ENCODE measurements at places on chromosomes 7 and 10.

GRCh38 chr10:128727114-128727513 is 600.9 kb upstream of the MKI67 start:
- DNase-seq, result no peak

- no peak for DNase-seq
Measured at GRCh38 chr7:22025075-22025474, 79.4 kb upstream of the CDCA7L start.

DNA sequence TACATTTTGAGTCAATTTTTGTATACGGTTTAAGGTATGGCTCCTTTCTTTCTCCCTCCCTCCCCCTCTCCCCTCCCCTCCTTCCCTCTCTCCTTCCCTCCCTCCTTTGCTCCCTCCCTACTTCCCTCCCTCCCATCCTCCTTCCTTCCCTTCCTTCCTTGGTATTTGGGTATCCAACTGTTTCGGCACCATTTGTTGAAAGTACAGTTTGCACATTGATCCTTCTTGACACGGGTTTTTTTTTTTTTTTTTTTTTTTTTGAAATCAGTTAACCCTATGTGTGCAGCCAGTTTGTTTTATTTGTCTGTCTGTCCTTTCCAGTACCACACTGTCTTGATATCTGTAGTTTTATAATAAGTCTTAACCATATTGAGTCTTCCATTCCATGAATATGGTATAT is 39.9 kb upstream of the INSYN2A start:
- DNase-seq, result no peak

DNA sequence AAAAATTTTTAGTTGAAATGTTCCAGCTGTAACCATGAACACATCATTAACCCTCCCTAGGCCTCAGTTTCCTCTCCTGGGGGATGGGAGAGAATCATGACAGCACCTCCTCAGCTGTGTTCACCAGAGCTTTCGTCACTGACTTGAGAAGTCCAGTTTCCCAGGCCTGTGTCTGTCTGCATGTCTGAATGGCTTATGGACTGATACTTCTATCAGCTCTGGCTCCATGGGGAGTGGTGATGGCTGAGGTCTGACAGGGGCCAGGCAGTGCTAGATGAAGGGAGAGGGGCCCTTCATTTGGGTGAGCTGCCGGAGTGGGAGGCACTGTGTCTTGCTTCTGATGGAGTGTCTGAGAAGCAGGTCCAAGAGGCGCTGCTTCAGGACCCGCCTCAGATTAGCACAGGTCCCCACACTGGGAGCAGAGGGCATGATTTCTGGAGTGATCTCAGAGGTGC is 192.9 kb downstream of the PTPN20 start:
- DNase-seq, result no peak

DNA sequence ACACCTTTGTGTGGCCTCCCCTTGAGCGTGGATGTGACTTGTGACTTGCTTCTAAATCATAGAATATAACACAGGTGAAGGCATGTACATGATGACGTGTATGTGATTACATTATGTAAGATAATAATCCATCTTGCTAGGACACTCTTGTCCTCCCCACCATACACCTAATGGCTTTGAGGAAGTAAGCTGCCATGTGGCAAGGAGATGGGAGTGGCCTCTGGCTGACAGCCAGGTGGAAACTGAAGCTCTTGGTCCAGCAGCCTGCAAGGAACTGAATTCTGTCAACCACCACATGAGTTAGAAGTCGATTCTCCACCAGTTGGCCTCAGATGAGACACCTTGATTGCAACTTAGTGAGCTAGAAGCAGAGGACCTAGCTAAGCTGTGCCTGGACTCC is 67.4 kb upstream of the ELN start:
- DNase-seq, result no peak

- DNase-seq, result no peak
Measured at GRCh38 chr10:7501157-7501556, 90.3 kb upstream of the SFMBT2 start.

DNA sequence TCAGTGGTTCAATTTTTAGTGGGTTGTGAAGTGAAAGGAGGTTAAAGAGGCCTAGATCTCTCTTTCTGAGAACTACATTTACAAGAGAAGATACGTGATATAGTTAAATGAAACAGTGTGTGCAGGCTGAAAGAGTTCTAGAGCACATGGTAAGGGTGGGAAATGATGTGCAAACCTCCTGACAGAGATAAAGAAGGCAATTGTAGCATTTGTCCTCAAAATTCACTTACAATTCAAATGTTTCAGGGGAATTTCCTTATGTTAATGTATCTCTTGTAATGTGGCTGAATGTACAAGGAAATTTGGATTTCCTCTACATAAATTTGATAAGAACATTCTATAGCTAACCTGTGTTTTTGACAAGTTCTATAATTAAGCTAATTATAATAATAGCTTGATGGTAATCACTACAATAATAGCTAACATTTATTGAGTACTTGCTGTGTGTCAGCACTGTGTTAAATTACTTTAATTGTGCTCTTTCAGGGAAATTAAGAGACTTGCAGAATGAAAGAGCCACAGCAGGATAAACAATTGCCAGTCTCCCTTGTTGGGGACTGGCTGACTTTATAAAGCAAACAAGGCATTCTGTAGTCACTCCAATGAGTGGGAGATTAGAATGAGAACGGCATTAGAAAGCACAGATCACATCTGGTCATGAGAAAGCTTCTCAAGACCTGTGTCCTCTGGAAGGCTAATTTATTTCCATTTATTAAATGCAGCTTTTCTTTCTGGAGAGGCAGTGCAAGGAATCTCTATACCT is 139.7 kb upstream of the TMEM72 start:
- DNase-seq, result no peak

GRCh38 chr7:98514211-98515031 is 102.7 kb upstream of the NPTX2 start:
- no peak for DNase-seq

DNA sequence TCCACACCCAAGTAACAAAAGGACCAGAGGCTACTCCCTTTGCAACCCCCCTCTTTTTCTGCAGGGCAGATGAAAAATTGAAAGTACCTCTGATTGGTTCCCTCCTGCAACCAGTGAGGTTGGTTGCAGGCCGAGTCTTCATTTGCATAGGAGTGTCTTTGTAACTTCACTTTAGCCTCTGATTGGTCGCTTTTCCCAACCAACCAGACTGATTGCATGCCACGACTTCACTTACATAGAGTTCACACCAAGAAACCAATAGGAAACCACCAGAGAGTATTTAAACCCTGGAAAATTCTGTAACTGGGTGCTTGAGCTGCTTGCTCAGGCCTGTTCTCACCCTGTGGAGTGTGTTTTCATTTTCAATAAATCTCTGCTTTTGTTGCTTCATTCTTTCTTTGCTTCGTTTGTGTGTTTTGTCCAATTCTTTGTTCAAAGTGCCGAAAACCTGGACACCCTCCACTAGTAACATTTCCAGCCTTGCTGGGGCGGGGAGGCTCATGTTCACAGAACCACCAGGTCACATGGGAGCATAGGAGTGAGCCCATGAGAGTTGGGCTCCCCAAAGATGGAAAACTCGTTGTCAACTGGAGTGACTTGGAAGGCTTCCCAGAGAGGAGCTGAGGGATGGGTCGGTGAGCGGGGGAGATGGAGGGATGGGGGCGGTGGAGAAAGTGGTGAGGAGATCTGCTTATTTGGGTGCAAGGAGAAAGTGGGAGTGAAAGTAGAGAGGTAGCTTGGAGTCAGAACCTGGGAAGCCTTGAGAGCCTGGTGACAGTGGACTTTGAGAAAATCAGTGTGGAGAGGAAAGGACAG is 223.6 kb downstream of the GFRA1 start:
- DNase-seq, result no peak

DNA sequence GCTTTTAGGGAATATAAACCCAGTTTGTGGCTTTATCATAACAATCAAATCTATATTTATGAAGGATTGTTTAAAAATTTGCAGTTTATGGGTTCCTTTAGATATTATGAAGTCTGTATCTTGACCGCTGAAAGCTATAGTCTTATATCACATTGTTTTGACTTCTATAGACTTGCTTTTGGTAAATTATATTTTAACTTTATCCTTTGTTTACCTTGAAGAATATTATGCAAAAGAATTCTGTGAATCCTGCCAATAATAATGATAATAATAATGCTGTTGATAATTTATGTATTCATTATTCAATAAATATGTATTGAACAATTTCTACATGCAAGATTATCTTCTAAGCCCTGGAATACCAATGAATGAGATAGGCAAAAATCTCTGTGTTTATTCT is 101.9 kb upstream of the MTPN start:
- no peak for DNase-seq

- DNase-seq, result no peak
Measured at GRCh38 chr10:124568339-124568738, 106.7 kb downstream of the LHPP start.

- DNase-seq, result no peak
Measured at GRCh38 chr7:70463352-70463938, 668.5 kb upstream of the GALNT17 start.
